LHCN-M2 (cell line): ENCODE measurements at places on chromosomes 2 and 18. TPM values are rescaled to one million over a fixed set of nuclear protein-coding genes. Genes with fewer than 3 reads are reported as not detected.

Gene CLIP4
- 31.4 and 38.0 TPM in 2 replicates for total RNA-seq

Gene EFR3B
- total RNA-seq: 0.34 and 0.51 TPM in 2 replicates

Gene NT5C1B
- total RNA-seq: not detected in 2 replicates

Gene IWS1
- 42.1 and 47.5 TPM in 2 replicates for total RNA-seq

Gene NMUR1
- total RNA-seq: not detected in 2 replicates

Gene CPS1
- 30.8 and 36.4 TPM in 2 replicates for total RNA-seq

Gene TOGARAM2
- total RNA-seq: 0.38 and 0.75 TPM in 2 replicates

Gene GPR17
- total RNA-seq: not detected in 2 replicates

Gene RHBDD1
- 4.4 and 6.6 TPM in 2 replicates for total RNA-seq

Gene SERPINB12
- 0.29 TPM in 1 of 2 replicates, not detected in the other for total RNA-seq

DNA sequence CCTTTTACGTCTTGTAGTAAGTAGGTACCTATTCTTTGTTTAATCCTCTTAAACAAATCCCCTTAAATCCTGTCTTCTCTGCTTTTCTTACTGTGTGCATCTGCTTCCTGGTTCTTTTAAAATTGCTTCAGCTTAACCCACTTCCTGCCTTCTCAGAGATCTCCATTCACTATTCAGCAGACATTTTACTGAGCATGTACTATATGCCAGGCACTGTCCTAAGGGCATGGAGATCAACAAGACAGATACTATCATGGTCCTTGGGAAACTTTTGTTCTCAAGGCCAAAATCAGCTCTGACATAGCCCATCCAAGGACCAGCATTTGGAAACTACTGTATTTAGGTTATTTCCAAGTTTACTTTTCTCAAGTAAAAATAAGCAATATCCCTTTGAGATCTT lies 227.5 kb downstream of the TPGS2 start:
- no peak for DNase-seq

DNA sequence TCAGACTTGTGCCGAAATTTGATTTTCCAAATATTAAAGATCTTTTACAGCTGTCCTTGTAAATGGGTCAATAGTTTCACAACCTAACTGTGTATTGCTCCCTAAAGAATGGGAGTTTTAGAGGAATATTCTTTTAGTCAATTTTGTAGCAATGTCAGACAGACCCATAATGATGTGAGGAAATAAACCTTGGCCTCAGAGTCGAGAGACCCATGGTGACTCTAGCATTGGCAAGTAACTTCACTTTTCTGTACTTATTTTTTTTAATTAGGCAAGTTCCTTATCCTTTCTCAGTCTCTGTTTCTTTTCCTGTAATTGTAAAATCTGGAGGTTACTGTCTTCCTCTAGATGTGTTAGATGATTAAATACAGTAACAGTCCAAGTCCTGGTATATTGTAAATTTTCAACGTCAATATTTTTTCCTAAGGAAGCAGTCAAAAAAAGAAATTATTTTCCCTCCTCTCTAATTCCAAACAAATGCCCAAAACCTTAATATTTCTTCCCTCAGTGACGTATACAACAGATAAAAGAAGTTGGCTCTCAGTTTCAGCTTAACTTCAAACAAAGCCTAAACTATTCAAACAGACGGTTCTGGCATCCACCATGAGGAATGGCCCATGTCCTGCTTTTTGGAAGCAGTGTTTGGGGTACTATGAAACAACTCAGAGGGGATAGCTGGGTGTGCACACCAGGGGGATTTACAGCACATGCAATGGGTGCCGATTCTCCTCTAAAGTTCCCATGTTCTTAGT lies 466.7 kb downstream of the TNS1 start:
- no peak for DNase-seq

- DNase-seq: no peak
These were observed 4.2 kb downstream of the CBLN2 start for GRCh38 chr18:72539901-72540300.

DNA sequence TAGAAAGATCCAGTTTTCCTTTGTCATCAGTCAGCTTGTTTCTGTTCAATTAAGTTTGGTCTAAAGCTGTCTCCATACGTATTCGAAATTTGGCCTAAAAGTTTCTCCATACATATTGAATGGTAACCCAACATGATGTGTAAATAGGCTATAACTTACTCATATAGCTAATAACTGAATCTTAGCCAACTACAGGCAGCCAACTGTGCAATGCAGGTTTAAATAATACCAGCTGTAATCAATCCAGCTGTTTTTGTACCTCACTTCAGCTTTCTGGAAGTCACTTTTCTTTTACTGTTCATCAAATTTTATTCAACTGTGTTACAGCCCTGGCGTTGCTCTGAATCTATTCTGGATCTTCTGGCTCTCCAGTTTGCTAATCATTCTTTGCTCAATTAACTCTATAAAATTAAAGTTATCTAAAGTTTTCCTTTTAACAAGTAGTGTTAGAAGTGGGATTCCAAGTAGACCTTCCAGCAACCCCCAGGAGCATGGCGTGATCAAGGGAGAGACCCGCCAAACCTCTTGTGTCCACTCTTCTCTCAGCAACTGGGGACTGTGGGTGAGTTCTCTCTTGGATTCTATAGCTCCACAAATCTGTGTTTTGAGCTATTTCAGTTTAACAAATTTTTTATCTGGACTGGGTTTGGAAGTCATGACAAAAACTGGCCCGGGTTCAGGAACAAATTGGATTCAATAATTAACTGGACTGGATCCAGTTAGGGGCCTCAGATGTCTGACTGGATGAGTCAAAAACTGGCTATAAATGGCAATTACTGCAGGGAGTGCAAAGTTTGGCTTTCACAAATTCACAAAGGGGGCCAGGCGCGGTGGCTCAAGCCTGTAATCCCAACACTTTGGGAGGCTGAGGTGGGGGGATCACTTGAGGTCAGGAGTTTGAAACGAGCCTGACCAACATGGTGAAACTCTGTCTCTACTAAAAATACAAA lies 329.7 kb upstream of the ST6GAL2 start:
- DNase-seq: no peak

- no peak for DNase-seq
These were observed 246.8 kb downstream of the IKZF2 start for GRCh38 chr2:212904646-212905045.

DNA sequence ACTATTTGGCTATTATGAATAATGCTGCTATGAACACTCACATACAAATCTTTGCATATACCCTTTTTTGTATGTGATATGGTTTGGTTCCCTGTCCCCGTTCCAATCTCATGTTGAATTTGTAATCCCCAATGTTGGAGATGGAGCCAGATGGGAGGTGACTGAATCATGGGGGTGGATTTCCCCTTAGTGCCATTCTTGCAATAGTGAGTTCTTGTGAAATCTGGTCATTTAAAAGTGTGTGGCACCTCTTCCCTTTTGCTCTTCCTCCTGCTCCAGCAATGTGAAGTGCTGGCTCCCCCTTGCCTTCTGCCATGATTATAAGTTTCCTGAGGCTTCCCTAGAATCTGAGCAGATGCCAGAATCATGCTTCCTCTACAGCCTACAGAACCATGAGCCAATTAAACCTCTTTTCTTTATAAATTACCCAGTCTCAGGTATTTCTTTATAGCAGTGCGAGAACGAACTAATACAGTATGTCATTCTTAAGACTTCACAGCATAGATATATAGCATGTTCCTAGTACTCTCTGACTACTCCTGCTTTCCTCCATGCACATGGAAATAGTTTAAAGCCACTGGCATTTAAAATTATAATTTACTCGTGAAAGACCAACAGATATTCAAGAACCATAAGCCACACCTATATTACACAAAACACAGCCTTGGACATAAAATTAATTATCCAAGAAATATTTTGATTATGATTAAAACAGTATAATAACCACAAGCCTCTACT lies 75.2 kb downstream of the COBLL1 start:
- DNase-seq: no peak

- no peak for DNase-seq
These were observed 187.6 kb downstream of the MREG start for GRCh38 chr2:215825707-215826106.

- no peak for DNase-seq
These were observed 550.2 kb upstream of the SLC39A10 start for GRCh38 chr2:195106681-195107380.

DNA sequence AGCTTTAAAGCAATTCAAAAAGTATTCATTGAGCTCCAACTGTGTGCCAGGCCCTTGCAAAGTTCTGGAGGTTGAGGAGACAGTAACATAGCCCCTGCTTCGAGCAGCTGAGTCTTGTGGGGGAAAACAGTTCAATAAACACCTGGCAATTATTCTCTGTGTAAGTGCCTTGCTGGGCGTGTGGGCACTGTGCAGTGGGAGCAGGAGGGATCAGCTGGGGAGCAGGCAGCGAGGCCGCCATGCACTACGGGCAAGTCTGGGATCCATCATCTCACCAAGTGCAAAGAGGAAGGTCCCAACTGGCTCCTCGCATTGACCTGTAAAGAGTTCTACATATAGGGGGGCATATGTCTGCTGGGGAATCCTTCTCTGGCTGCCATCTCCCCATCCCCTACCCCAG lies 342.2 kb upstream of the HS6ST1 start:
- DNase-seq: no peak

GRCh38 chr2:241289597-241289996 lies 25.9 kb downstream of the HDLBP start:
- no peak for DNase-seq

- DNase-seq: no peak
These were observed 32.6 kb upstream of the BCL11A start for GRCh38 chr2:60586081-60586480.

DNA sequence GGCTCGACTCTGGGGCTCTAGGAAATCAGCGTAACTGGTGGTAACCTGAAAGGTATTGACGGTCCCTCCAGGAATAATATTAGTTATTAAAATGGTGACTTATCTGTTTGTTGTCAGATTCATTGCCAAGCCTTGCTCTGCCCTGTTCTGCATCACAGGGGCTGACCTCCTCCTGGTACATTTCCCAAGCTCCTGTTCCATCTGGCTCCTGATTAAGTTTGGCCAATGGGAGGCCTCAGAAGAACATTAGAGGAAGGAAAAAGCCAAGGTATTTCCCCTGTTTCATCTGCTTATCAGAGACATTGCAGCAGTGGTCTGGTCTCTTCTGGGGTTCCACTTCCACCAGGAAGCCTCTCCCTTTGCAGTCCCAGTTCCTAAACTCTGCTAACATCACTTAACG lies 527.0 kb downstream of the TNS1 start:
- no peak for DNase-seq

DNA sequence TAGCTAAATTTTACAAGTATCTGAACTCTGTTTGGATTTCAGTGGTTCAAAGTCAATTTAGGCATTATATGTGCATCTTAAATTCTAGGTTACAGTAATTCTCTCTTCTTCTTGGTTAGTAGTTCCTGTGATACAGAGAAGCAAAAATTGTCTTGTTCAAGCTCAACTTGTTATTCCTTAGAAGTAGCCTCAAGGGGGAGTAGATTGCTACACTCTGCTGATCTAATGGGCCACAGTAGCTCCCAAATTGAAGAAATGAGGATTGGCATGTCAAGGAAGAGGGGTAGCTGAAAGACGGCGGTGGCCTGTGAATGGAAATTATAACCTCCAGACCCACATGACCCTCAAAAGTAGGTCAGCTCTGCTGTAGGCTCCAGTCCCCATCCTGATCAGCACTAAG lies 334.7 kb downstream of the HRH4 start:
- no peak for DNase-seq

DNA sequence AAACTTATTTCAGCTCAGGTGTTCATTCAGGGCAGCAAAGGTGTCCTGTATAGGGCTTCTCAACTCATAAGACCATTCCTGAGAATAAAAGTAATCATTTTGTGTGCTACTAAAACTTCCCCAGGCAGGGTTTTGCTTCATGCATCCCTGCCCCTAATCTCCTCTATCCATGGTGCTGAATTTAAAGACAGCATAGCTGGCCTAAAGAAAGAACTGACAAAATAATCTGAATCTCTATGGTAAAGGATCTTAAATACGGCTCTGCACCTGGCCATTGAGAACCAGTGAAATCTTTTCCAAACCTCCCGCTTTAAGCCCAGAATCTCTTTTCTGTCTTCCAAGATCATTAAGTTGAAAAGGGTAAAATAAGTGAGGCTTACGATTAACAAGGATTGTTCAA lies 292.1 kb upstream of the KLHL29 start:
- no peak for DNase-seq

- no peak for DNase-seq
These were observed 60.0 kb upstream of the TGIF1 start for GRCh38 chr18:3389977-3390376.

- peak; percentile 75 for DNase-seq
These were observed 52.2 kb downstream of the CDK15 start for GRCh38 chr2:201858281-201859184.

GRCh38 chr18:12328179-12328823 lies 20.3 kb downstream of the TUBB6 start:
- DNase-seq: no peak

DNA sequence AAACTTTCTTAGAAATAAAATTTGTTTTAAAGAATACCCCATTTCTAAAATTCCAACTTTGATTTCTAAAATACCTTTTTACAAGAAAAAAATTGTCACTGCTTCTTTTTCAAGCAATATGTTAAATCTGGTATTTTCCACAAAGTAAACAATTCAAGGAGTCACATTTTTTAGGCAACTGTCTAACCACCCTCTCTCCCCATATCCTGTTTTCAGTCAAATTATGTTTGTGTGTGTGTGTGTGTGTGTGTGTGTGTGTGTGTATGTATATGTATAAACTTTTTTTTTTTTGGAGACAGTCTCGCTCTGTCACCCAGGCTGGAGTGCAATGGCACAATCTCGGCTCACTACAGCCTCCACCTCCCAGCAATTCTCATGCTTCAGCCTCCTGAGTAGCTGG lies 59.3 kb downstream of the ADNP2 start:
- no peak for DNase-seq

GRCh38 chr2:8533923-8534322 lies 147.9 kb upstream of the ID2 start:
- no peak for DNase-seq

DNA sequence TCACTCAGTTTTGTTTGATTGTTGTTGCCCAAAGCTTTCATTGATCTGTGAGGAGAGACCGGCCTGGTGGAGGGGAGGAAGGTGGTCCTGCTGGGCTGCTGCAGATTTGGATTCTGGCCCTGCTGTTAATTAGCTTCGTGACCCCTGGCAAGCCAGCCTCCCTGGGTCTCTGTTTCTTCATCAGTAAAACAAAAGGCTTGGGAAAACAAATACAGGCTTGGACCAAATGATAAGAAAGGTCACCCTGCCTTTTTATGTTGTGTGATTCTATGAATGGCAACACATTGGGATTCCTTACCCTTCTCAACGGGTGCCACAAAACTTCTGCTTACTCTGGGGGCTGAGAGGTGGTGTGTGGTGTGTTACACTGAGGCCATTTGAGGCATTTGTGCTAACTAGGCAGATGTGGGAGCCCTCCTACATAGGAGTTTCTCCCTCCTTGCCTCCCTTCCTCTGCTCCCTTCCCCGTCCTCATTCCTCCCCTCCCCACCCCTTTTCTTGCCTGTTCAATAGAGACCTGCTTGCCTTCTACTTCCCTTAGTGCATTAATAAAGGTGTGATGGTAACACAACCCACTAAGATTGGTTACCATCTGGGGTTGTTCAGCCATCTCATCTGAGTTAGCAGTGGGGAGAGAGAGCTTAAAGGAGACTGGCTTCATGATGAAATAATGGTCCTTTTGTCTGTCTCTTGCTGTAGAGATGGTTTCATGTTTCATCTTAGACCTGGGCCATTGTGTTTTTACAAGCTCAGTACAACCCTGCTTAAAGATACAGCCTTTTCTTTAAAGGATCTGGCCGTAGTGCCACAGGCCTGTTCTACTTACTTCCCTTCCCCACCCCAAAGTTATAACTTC lies 96.2 kb downstream of the TANC1 start:
- peak; percentile 22 for DNase-seq
